ENCODE measurements at places on chromosomes 5 and 9. TPM values are rescaled to one million over a fixed set of nuclear protein-coding genes. Genes with fewer than 3 reads are reported as not detected.

Gene SUB1
- 150 TPM for polyA plus RNA-seq

Gene SIMC1
- 5.2 TPM for polyA plus RNA-seq

Gene NCS1
- 49.1 TPM for polyA plus RNA-seq

Gene CAPSL
- polyA plus RNA-seq, result not detected

Gene FLT4
- 0.03 TPM for polyA plus RNA-seq

Gene SLC6A19
- not detected for polyA plus RNA-seq

Gene NME5
- 0.05 TPM for polyA plus RNA-seq

Gene FAM169A
- 8.9 TPM for polyA plus RNA-seq

Gene SCGB3A2
- polyA plus RNA-seq, result not detected

Gene PGM5
- not detected for polyA plus RNA-seq

Gene MEGF10
- not detected for polyA plus RNA-seq

Gene PCDHGB4
- 1.6 TPM for polyA plus RNA-seq

Gene TMEM174
- polyA plus RNA-seq, result not detected

Gene ADRB2
- polyA plus RNA-seq, result 29.4 TPM

Gene SOHLH1
- not detected for polyA plus RNA-seq

Gene RAPGEF1
- 18.5 TPM for polyA plus RNA-seq

Gene SLC27A6
- 1.1 TPM for polyA plus RNA-seq

Gene PCDHB14
- polyA plus RNA-seq, result 0.13 TPM

Gene RORB
- not detected for polyA plus RNA-seq

Gene KLF4
- polyA plus RNA-seq, result 14.9 TPM
